ENCODE measurements at places on chromosomes 13 and 19.

- DNase-seq: no peak
Measured at GRCh38 chr13:47408546-47409319, 511.9 kb upstream of the HTR2A start.

DNA sequence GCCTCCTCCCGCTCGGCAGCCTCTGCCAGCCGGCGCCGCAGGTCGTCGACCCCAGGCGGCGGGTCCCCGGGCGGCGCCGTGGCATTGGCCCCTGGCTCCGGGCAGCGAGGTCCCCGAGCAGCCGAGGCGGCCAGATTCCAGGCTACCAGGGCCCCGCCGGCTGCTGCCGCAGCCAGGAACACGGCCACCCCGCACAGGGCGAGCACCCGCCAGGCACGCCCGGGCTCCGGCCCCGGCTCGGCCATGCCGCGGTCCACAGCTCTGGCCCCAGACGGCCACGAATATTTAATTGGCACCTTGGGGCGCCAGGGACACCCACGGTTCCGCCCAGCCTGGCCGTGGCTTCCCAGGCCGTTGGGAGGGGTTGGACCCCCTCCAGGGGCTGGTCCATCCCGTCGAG is at the start of gene CCDC194:
TSS of gene CCDC194 (minus strand) at position 283 of the 400 bp plus-strand sequence. CDS start at position 245, 38 bp downstream.
- no peak for DNase-seq

DNA sequence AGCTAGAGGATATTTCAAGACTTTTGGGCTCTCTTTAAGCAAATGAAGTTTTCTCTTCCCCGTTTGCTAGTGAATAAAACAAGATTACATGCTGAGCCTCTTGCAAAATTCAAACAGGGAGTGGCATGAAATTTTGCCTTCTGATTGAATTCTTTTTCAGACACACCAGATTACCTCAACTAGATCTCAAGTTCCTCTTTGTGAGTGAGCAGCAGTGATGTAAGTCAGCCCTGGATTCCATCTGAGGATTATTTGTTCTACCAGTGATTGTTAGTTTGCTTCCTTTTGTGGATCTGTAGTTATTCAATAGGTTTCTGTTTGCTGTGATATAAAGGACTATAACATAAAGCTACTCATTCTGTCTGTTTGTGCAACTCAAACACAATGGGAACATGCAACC is 407.7 kb downstream of the LMO7 start:
- no peak for DNase-seq

GRCh38 chr19:47623151-47623920 is 14.4 kb downstream of the BICRA start:
- no peak for DNase-seq

DNA sequence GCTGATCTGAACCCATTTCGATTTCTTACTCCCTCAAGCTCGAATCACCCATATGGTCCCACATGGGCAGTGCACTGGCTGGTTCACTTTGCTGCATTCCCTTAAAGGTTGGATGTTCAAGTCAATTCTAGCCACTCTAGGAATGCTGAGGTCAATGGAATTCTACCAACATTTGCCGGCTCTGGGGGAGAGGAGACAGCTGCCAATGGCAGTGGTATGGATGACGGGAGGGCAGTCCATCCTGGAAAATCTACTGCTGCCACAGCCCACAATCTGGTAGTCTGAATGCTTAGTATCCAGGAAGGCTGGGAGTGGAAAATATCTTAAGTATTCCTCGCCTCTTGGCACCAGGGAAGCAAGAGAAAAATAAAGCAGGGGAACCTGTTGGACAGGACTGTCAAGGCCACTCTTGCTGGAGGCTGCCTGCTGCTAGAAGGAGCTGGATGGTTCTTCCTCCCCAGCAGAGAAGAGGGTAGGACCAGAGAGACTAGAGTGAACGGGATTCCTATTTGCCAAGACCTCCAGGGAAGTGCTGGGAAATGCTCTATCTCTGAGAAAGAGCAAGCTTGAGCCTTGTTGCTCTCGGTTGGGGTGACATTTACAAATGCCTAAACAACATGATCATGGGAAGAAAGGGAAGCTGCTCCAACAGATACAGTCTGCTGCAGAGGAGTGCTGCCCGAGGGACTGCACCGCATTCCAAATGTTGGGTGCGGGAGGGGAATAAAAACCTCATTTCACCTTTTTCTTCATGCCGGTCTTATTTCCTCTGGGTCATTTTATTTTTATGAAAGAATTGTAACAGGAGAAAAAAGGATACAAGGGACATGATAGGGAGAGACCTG is 20.7 kb upstream of the HMGB1 start:
- DNase-seq: no peak

DNA sequence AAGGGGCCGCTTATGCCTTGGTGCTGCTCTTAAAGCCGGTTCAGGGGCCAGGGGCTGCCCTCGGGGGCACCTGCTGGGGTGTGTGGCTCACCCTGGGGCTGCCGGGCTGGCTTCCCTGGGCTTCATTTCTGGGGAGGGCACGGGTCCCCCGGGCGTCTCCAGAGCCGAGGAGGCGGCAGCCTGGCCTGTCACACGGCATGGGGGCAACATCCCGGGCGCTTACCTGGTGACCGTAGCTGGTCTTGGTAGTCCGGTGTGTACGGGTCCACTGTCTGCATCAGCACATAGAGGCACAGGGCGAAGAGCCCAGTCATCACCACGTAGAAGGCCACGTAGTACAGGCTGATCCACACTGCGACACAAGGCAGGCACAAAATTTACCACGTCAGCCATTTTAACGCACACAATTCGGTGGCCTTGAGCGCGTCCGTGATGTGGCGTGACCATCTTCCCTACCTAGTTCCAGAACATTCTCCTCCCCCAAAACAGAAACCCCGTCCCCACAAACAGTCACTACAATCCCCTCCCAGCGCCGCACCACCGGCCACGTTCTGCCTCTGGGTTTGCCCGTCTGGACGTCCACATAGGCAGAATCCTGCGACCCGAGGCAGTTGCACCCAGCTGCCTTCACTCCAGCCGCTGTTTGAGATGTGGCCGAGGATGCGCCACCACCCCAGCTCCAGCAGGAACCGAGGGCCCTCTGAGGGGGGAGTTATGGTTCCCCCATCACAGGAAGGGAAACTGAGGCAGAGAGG is 3.2 kb downstream of the ATP4B start:
- no peak for DNase-seq

GRCh38 chr13:105665284-105665683 is 870.2 kb downstream of the EFNB2 start:
- DNase-seq: no peak

- DNase-seq: no peak
Measured at GRCh38 chr19:10516064-10516385, 1.2 kb downstream of the S1PR5 start.

DNA sequence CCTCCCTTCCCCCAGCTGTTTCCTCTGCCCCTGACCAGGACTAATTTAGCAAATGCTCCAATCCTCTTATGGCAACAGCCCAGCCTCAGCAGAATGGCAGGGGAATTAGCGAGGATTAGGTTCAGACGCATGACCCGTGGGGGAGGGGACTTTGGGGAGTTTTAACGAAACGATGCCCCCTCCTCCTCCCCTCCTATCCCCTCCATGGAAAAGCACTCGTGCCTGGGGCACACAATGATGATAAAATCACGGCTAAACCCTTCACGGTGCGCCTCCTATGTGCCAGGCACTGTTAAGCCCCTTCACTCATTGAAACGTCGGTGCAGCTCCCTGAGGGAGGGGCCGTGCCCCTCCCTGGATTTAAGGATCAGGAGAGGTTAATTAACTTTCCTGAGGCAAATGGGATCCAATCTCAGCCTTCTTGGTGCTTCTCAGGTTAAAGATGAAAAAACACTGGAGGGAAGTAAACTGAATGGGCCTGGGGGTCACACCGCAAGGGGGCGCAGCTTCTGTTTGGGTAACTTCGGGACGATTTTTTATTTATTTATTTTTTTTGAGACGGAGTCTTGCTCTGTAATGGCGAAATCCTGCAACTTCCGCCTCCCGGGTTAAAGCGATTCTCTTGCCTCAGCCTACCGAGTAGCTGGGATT is 10.1 kb upstream of the TPRX2 start:
- DNase-seq: no peak

DNA sequence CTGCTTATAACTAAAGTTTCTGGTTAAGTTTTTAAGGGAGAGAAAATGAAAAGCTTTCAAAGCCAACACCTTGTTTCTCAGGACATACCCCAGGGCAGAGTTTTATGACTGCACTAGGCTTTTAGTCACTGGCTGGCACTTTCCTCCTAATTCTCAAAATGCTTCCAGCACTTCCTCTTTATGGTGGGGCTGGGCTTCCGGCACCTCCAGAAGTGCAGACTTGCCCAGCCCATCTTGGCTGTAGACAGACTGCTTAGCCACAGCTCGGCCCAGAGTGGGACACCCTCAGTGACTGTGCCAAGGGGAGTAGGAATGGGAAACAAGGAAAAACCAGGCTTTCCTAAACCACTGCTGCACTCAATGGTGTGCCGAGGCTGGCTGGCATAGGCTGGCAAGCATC is 23.2 kb upstream of the GTF3A start:
- DNase-seq: peak; percentile 27

- no peak for DNase-seq
Measured at GRCh38 chr19:55353803-55354697, 469 bp downstream of the COX6B2 start.

- no peak for DNase-seq
Measured at GRCh38 chr13:49371943-49372613, 71.8 kb downstream of the CAB39L start.

DNA sequence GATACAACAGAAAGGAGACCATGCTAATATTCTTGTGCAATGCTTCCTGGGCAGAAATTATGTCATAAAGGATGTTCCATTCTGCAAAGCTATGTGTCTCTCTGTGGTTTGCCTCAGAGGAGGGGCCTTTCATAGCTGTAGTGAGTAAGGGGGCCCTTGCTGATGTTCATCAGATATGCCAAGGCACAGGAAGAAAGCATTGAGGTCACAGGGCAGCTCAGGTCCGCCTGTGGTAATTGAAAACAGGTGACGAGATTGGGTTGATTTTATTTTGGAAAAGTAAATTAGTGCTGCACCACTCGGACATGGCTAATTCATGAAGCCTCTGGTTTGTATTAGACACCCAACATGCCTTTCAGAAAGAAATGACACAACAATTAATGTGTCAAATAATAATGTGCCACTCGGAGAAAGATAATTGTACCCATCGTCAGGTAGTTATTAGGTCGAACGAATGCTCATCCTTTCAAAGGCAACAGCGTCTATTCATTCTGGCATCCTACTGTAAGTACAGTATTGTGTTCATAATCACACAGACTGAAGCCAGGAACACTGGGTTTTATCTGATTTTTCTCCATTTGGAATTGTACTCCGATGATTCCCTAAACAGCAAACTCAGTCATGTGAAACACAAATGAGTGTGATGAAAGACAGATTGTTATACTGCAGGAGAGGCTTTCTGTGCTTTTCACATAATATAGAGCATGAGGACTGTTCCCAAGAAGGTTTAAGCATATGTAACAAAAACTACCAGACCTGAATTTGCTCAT is 421.6 kb upstream of the KLF12 start:
- no peak for DNase-seq

DNA sequence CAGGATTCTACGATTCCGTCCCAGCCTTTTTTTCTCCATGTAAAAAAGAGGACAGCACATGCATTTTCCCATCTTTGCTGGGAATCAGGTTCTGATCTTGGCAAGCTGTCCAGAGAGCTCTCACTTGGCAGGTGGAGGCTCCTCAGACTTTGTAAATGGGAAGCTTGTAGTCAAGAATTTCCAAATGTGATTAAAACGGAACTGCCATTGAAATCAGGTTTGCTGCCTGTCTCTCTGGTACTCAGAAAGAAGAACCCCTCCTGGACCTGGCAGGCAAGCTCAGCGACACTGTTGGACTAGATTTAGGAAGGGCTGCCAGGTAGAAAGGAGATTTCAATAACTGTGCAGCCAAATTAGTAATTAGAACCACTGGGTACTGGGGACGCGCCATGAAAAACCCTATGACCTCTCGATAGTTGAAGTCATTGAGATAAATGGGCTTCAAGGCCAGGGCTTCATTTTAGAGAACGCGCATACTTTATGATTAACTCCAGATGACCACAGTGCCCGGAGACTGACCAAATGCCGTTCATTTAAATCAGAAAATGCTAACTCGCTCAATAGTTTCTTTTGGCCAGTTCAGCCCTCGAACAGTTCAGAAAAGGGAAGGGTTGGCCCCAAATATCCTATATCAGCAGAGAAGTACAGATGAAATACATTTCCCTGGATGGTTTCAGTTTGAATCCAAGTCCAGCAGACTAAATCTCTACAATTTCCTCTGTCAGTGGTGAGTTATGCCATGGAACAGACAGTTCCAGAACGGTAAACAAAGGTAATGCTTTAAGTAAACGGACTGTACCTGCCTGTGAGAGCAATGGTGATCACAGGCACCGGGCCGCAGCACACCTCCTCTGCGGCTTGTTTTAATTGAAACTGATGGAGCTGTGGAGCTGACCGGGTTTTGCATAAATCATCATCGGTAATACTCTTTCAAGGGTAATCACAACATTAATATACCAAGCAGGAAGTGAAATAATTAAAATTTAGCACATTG is 517.4 kb downstream of the RFC3 start:
- DNase-seq: no peak

DNA sequence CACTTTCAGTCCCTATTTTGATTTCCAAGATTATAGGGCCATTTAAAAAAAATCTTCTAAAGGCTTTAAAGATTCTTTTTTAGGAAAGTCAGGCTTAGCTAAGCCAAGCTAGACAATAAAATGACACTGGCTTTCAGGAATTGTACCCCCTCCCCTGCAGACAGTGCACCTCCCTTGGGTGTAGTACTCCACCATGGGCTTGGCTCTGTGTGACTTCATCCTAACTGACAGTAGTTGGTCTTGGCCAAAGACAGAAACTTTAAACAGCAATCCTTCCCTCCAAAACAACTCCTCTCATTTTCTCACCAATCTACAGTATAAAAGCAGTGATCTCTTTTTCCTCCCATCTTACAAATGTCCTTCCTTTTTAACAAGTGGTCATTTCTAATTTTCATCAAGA is 283.0 kb downstream of the DNAJC15 start:
- DNase-seq: no peak

- DNase-seq: no peak
Measured at GRCh38 chr13:40200273-40200978, 466.0 kb downstream of the FOXO1 start.

DNA sequence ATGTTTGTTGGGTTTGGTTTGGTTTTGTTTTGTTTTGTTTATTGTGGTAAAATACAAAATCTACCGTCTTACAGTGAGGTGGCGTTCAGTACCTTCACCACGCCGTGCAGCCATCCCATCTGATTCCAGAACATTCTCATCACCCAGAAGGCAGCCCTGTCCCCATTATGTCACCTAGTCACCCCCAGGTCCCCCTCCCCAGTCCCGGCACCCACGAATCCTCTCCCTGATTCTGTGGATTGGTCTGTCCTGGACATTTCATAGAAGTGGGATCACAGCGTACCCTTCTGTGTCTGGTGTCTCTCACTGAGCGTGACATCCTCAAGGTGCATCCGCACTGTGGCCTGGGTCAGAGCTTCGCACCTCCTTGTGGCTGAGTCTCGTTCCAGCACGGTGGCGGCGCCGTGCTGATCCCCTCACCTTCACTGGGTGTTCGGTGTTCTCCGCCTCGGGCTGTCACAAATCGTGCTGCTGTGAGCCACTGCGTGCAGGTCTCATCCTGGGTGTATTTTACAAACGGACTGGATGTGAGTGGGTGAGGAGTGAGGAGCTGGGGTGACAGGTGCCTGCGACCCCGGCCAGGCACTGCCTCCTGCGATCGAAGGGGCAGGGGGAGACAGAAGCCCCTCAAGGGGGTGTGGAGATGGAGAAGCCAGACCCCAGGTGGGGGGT is 580 bp upstream of the TEKTIP1 start:
- no peak for DNase-seq

Data from SIG-M5 (cell line).